ENCODE measurements at places on chromosomes 1 and 21.

DNA sequence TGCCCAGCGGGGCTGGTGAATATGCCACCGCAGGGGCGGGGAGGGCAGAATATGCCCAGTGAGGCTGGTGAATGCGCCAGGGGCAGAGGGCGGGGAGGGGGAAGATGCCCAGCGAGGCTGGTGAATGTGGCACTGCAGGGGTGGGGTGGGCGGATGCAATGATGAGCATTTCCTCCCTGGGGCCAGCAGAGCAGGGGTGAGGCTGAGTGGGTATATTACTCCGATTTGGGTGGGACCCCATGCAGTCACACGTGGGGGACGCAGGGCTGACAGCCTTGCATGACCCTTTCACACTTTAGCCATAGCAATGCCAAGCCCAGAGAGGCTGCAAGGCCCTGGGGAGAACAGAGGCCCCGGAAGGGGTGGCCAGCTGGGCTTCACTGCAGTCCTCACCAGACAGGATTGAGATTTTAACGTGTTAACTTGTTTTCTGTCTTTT lies 9.3 kb upstream of the SLX9 start:
- DNase-seq = peak; percentile 72

- DNase-seq = no peak
These were observed 36.1 kb downstream of the ELAPOR1 start for GRCh38 chr1:109149874-109150601.

DNA sequence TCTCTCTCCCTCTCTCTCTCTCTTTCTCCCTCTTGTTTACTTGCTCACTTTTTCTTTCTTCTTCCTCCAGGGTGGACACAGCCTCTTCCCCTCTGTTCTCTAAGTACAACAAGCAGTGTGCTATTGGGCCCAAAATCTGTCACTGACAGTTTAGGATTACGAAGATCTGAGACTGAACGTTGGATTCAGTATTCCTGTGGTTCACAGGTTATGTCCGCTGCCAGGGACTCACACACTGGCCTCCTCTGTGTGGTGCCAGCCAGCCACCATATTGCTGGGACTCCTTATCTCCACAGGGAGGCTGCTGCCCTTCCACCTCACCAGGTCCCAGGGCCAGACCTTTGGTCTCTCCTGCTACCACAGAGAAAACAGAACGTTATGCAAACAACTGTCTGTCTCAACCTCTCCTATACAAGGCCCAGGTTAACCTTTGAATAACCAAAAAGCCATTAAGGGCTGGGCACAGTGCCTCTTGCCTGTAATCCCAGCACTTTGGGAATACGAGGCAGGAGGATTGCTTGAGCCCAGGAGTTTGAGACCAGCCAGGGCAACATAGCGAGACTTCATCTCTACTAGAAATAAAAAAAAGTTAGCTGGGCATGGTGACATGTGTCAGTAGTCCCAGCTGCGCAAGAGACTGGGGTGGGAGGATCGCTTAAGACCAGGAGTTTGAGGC lies 171.9 kb upstream of the RAB4A start:
- no peak for DNase-seq

DNA sequence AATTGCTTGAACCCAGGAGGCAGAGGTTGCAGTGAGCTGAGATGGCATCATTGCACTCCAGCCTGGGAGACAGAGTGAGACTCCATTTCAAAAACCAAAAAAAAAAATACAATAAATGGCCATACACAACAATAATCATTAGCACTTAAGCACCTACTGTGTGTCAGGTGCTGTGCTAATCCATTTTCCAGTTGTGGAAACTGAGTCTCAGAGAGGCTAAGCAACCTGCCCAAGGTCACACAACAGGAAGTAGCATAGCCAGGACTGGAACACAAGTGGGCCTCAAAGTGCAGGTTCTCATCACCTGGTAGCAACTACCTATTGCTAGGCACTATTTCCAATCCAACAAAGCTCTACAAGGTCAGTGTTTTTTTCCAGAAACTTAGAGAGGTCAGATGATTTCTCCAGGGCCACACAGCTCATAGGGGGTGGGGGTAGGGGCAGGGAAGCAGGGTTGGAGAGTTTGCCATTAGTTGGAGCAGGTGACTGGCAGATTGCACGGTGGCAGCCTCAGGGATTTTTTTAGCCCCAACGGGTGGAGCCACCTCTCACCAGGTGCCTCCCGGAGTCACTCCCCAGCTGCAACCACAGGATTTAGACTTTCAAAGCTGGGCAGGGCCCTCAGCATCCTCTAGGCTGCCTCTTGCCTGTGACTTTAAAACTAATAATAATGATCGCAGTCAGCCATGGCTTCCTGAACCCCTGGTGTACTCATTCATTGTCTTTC lies 52.5 kb upstream of the ID3 start:
- DNase-seq = peak; percentile 69

DNA sequence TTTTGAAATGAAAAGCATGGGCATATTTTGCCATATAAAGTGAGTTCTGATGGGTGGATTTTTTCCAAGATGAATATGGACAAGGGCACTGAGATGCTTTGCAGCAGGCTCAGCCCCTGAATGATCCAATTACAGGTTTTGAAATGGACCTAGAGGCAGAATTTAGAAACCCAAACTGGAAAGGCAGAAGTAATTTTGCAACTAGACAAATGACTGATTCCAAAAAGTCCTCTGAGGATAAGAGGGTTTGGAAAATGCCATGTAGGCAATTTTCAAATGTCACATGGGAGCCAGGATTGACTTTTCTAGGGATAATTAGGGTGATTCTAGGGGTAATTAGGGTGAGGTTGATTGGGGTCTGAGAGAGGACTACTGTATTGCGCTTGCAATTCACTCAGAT lies 148.9 kb upstream of the ZNF648 start:
- no peak for DNase-seq

DNA sequence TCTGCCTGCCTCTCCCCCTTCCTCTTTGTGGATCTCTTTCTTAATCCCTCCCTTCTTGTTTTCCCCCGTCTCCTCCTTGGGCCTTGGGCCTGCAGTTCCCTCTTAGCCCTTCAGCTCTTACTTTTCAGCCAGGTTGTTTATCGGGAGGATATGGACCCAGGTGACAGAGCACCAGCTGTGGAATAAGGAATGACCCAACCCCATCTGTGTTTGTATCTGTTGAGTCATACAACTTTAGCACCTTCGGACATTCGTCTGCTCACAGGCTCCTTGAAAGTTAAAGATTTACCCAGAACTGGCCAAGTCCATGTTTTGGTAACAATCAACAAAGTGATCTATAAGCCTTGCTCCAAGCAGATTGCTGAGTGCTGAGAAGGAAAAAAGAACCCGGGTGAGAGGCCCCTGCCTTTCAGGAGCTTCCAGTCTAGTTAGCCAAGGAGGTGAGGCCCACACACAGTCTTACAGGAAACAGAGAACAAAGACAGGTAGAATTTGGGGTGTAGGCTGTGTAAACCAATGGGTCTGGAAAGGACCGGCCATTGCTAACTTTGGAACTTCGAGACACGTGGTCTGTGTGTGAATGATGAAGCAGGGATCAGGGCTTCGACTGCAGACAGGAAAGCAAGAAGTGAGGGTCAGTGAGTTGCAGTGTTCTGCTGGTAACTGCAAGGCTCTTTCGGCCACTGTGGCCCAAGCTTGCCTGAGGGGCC lies 66.7 kb upstream of the F3 start:
- no peak for DNase-seq

- no peak for DNase-seq
These were observed 144.8 kb upstream of the VANGL1 start for GRCh38 chr1:115496904-115497527.

DNA sequence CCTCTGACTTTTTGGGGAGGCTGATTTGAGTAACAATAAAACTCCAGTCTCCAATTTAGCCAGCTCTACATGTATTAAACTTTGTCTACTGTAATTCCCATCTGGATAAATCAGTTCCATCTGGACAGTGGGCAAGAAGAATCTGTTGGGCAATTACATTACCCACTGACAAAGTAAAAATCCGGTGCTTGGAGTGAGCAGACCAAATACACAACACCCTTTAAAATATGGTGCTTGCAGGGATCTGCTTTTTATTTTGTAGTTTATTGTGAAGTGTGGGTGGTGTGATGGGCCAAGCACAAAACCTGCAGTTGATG lies 8.9 kb upstream of the CD55 start:
- no peak for DNase-seq

DNA sequence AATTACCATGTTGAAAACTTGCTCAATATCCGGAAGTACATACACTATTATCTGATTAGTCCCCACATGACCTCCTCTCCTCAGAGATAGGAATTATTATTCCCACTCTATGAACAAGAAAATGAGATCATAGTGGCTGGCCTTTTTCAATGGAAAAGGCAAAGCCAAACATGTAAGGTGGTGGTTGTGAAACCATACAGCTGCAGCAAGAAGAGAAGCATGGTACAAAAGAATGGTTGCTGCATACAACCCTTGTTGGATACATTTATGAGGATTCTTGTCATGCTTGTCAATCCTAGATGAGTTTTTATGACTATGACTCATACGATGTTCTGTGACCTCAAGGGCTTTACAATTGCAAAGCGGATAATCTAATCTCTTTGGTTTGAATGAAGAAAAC lies 514.7 kb downstream of the PLPP3 start:
- DNase-seq = no peak

- DNase-seq = no peak
These were observed 134.5 kb downstream of the LIPI start for GRCh38 chr21:14076143-14076806.

DNA sequence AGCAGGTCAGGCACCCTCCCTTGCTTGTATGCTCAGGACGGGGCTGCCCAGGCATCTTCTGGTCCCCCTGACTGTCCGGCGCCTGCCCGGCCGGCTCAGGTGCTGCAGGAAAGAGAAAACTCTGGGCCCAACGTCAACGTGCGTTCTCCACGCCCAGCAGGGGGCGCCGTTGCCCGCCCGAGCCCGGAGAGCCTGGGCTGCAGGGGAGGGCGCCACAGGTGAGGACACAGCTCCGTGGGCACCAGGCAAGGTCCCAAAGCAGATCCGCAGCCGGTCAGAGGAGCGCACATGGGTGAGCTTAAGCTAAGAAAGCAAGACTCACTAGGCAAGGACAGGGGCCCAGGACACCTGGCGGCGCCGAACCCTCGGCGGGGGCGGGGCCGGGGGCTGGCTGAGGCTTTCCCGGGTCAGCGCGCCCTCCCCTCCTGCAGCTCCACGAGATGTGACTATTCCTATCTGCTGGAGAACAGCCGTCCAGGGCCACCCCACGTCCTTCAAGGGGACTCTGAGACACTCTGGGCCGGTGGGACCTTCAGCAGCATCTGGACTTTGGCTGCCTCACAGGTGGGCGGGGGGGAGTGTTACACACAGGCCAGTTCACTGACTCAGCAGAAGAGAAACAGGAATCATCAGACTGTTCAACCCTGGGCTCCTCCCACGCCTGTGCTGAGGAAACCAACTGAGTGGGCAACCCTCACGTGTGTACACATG lies 29.3 kb downstream of the KRTAP10-1 start:
- DNase-seq = peak; percentile 72

- DNase-seq = no peak
These were observed 334.1 kb upstream of the B3GALT2 start for GRCh38 chr1:193520472-193520871.

GRCh38 chr1:231706934-231707333 lies 80.3 kb downstream of the DISC1 start:
- DNase-seq = no peak

DNA sequence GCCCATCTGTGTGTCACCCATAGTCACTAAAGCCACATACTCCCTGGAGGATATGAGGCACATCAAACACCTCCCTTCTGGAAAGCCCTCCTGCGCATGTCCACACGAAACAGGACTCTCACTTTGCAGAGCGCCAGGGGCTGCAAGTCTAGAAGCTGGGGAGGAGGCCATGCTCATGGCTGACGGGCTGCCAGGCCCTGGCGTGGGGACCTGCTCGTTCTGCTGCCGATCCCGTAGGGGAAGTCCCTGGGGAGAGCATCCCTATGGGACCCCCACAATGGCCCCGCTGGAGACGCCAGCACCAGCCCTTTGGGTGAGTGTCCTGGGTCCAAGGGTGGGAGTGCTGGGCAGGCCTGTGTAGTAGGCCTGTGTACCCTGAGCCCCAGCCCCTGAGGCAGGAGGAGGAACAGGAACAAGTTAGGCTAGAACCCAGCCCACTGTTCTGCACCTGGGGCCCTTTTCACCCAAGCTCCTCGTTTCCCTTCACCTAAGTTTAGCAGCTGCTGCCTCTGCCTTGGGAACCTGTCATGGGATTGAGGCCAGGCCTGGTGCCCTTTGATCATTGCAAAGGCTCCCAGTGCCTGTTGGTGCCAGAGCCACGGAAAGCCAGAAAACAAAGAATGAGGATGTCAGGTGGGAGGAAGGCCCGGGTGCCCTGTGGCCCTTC lies 9.9 kb downstream of the FAM3B start:
- DNase-seq = no peak
